ENCODE measurements at places on chromosomes 12 and 14.

DNA sequence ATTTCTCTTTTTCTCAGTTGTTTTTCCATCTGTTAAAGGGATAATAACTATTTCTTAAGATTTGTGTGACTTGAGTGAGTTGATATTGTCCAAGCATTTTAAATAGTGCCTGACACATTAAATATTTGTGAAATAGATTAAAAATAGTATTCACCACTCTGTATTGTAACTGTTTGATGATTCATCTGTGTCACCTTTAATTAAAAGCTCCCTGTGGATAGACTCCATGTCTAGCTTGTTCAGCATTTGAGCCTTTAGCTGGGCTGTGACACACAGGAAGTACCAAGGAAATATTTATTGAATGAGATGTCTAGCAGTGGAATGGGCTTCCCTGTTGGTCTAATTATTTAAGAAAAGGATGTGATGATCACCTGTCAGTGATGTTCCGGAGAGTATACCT, 1.8 kb upstream of the GLIPR1L2 start:
- DNase-seq: no peak

DNA sequence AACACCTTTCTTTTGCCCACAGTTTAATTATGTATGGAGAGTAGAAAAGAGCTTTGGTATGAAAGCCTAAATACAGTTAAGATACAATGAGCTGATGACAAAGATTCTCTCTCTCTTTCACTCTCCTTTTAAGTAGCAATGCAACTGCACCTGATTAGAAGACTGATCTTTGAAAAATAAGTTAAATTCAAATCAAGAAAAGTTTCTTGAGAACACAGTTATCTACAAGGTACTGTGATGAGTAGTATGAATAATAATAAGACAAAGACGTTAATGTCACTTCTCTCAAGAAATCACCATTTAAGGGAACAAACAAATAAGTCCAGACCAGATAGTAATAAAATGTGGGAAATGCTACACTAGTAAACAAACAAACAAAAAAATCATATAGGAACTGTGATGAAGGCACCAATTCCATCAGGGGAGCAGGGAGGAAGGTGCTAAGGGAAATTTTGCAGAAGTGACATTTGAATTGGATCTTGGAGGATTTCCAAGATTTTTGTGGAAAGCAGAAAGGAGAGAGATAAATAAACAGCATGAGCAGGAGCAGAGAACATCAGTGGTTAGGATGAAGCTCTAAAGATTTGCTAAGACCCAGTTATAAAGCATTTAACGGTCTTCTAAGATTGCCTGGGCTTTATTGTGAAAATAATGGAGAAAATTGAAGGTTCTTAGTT, 65.2 kb upstream of the STK38L start:
- peak; percentile 50 for DNase-seq

- peak; percentile 10 for DNase-seq
These were observed 6.3 kb upstream of the SERPINA1 start for GRCh38 chr14:94394581-94395207.

DNA sequence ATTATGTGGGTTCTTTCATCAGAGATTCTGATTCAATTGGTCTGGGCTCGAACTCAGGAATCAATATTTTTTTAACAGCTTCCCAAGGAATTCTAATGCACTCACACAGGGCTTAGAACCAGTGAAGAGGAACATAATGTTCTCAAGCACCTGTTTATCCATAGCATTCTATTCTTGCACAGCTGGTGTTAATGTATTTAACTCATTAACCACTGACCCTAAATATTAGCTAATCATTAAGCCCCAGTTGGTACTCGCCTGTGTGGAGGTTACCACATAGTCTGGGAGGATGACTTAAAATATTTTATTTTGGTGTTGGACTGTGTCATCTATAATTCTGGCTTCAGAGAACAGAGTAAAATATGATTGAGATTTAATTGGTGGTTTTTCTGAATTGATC, 45.3 kb downstream of the LRP6 start:
- DNase-seq: no peak

- no peak for DNase-seq
These were observed 497.6 kb downstream of the SLC16A7 start for GRCh38 chr12:60093428-60093827.

DNA sequence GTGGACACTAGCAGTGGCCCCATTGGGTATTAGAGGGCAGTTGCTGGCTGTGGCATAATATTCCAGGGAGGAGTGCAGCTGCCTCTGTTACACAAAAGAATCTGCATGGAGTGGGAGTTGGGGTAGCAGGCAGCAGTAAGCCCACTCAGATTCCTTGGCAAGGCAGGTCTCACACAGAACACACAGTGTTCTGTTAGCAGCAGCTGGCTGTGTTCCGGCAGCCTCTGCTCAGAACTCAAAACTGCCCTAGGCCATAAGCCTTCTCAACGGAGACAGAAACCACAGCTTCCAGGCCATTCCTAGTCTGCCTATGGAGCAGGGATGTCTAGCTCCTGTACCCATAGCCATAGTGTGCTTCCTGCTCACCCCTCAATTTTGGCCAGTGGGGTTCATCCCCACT, 1085.4 kb downstream of the SLC6A15 start:
- no peak for DNase-seq

- no peak for DNase-seq
These were observed 20.9 kb upstream of the GNS start for GRCh38 chr12:64780132-64780530.

GRCh38 chr12:109770104-109770860, 56.7 kb downstream of the FAM222A start:
- no peak for DNase-seq

GRCh38 chr14:87321548-87321947, 671.4 kb downstream of the GALC start:
- no peak for DNase-seq

- peak; percentile 89 for DNase-seq
These were observed 62.1 kb downstream of the PPP2R5C start for GRCh38 chr14:101823511-101824120.

DNA sequence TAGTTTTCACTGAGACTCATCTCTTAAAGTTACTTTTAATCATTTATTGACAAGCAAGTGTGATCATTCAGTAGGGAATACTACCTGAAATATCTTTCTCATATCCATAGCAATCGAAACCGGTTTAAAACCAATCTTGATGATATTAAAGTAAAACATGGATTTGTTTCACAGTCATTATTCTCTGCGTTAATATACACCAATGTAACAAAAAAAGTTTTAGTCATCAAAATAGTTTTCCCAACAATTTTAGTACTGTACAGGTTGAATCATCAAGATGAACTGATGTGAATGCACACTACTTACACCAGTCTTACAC, 137.0 kb upstream of the KRAS start:
- DNase-seq: no peak

DNA sequence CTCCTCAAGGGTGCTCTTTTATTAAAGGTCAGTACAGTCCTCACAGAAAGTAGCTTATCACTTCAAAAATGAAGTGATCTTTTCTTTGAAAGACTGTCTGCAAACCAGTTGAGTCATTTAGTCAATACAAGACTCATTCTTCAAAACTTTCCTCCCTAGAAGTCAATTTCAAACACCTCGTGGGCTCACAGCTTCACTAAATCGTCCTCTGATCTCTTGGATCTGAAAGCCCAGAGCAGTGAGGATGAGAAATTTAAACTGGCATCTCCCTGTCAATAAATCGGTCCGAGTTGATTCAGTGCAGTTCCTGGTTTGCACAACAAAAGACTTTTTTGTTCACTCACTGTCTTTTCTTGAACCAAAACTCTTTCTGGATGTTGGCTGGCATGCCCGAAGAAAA, 44.5 kb downstream of the NUAK1 start:
- no peak for DNase-seq

DNA sequence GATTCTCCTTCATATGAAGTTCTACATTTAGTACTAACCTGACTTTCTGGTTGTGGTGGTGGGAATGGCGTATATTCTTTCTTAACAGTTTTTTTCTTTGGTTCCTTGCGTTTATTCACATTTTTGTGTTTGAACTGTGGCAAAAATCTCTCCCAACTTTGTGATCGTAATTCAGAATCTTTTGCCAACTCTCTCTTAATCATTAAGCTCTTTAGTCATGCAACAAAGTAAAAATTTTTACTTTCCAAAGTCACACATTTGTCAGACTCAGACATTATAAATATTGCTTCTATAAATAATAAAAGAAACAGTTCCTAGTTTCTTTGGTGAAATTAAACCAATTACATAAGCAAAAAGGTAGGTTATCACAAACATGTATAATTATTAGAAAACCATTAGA, 7.5 kb downstream of the KRR1 start:
- no peak for DNase-seq

DNA sequence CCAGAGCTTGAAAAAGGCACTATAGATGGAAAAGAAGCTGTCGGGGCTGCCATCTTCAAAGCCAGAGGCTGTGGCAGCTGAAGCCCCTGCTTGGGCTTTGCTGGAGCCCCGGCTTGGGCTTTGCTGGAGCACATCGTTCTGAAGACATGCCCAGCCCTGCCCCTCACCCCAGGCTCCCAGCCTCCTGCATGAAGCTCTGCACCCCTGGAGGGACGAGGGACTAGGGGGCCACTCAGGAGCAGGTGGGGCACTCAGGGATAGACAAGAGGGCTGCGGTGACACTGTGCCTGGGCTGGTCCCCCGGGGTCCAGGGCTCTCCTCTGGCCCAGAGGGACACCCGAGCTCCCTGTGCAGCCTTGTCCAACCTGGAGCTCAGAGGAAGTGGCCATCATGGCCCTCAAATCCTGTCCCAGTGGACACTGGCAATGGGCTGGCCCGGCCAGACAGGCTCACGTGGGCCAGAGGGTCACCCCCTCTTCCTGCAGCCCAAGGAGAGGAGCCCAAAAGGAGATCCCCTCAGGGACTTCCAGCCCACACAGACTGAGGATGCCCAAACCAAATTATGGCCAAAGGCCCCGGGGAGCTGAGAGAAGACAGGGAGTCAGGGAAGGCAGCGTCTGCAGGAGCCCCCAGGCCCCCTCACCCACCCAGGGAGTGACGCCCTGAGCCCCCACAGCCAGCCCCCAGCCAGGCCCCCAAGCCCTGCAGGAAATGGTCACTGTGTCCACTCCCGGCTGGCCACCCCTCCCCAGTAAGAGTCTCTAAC, 23.1 kb upstream of the C14orf180 start:
- DNase-seq: no peak

- DNase-seq: no peak
These were observed 66.1 kb downstream of the WASHC3 start for GRCh38 chr12:101995684-101996083.

- no peak for DNase-seq
These were observed 3.6 kb downstream of the FOXA1 start for GRCh38 chr14:37591311-37591940.

- DNase-seq: no peak
These were observed 19.6 kb downstream of the SENP1 start for GRCh38 chr12:48086327-48086726.

- DNase-seq: no peak
These were observed 103.9 kb downstream of the BTG1 start for GRCh38 chr12:92041742-92042141.

GRCh38 chr12:52275686-52276085, 1.2 kb downstream of the KRT86 start:
- no peak for DNase-seq

DNA sequence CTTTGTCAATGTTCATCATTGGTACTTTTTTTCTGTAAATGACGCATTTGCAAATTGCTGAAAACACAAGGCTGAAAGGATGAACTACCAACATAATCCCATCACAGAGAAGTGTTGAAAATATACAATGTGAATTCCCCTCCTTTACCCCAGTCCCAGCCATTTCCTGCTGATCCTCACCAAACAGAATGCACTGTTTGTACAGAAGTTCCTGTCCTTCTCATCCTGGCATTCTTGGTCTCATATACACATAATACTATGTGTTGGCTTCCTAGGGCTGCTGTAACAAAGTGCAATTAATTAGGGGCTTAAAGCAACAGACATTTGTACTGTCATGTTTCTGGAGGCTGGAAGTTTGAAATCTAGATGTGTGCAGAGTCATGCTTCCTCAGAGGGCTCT, 836.2 kb upstream of the MGAT4C start:
- no peak for DNase-seq

GRCh38 chr12:7093892-7094291, 1.6 kb upstream of the C1R start:
- no peak for DNase-seq

DNA sequence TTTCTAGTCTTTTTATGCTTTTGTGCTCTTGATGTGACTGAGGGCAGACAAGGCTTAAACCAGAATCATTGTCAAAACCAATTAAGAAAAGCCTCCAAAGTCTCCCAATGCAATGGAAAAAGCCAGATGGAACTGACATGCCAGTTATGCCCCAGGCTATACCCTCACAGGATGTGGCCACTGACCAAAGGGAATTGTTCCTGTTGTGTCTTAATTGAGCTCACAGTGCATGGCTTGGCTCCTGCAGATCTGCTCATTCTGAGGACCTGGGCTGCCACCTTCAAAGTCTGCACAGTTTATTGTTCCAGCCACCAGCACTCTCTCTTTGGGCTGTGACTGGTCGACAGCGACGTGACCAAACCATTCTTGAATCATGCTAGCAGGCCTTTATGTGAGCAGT, 17.1 kb upstream of the BICD1 start:
- DNase-seq: no peak

DNA sequence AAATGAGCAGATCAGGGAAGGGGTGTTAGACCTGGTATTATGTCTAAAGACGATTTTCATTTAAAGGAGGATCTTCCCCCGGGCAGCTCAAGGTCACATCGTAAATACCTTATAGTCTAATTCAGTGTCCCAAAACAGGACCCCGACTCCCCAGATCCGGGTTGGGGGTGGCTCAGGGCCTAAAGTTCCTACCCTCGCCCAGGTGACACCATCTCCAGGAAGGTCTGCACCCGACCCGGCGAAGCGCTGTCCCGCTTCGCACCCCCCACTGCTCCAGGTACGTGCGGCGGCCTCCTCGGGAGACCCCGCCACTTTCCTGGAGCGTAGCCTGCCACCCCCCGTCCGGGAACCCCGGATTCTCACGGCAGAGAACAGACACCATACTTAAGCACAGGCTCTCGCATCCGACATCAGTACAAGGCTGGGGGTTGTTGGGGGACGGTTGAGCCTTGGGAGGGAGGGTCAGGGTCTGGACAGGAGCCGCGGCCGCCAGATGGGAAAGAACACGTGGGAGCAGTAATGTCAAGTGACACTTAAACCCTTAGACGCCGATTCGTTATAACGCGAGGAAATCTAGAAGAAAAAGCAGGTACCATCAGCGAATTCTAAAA, 556 bp downstream of the TIMM9 start:
- peak; percentile 53 for DNase-seq

Data from activated CD4-positive, alpha-beta T cell treated with anti-CD3 and anti-CD28 coated beads, Interleukin-10, Interleukin-2, amounts not matched to agents 100 ng/mL and 50 ng/mL, durations not matched to agents 16 hours and 8 hours (primary cell).